ENCODE measurements at places on chromosomes 6 and 20. TPM values are rescaled to one million over a fixed set of nuclear protein-coding genes. Genes with fewer than 3 reads are reported as not detected.
A peak's percentile ranks its signal among the peaks of the same experiment; 100 is the strongest.

DNA sequence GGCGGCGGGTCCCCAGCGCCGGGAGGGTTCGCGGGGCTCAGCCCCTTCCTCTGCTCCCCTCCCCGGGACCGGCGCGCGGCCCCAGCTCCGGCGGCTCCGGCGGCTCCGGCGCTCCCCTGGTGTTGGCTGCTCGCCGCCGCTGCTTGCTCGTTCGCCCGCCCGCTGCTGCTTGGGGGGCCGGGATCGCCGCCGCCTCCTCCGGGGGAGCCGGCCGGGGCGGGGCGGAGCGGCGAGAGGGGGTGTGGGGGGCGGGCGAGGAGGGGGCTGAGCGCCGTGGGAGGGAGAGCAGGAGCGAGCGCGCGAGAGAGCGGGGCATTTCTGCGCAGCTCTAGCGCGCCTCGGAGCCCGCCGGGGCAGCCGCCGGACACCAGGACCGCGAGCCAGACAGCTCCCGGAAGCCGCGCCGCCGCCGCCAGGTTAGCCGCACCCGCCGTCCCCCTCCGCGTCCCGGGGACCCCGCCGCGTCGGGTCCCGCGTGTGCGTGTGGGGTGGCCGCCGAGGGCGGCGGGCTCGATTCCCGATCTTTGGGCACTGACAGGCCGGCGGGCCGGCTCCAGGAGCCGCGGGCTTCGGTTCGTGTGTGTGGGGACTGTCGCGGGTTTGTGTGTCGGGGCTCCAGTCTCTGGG is 62.0 kb upstream of the EPB41L1 start:
- peak; percentile 34 for DNase-seq

GRCh38 chr6:118876814-118877213 is 17.1 kb upstream of the ASF1A start:
- DNase-seq, result no peak

DNA sequence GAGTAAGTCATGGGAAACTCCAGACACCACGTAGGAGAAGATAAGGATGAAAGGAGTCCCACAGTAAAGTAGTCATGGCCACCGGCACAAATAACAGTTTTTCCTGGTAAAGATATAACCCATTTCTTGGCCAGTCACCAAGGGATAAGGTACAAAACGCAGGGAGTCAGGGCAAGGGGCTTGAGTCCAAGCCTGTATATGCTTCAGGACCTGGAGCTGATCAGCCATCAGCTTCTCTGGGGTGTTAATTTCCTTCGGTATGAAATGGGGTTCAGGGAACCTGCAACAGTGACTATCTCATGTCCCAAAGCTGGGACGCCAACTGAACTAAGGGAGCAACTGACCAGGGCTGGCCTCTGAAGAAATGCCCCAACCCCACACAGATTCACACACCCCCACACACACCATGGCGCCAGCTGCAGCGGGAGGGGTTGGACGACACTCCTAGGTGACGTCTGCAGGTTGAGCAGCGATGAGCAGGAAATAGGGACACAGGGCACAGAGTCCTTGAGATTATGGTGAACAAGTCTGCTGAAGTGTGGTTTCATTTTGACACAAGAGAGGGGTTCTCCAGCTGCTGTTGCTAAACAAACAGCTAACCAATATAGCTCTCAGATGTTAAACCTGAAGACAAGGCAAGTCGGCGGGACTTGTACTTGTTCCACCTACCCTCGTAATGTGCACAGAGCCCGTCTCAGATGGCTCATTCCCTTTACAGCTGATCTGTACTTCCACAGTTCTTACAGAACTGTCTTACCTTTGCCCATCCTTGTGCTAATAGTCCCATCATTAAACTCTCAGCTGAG is 7.4 kb upstream of the ADTRP start:
- no peak for DNase-seq

GRCh38 chr20:34530342-34530741 is 14.1 kb downstream of the DYNLRB1 start:
- DNase-seq, result no peak

DNA sequence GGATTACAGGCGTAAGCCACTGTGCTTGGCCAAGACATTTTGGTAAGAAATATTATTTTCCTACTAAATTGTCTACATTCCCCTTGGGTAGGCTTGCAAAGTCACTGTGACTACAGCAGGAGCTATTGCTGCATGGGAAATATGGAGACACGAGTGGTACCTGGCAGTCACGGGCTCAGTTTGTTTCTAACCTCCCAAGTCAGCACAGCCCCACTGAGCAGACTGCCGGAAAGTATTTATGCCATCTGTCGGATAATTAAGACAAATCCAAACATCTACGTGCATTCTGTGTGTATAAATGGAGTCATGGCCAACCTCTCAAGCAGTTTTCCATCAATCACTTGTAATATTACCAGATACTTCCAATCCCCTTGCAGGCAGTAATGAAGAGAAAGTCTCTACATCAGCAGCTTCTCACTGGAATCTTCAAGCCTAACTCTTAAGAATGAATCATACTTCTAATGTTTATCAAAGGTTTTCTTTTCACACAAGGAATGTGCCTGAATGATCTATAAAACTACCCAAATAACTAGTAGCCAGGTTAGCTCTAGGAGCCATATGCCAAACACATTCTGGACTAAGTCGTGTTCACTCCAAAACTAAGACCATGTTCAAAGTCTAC is 20.1 kb downstream of the PSMB1 start:
- no peak for DNase-seq

GRCh38 chr6:106334646-106335448 is 9.3 kb upstream of the ATG5 start:
- no peak for DNase-seq

The GFOD1 gene
- total RNA-seq, result 8.4 TPM

Data from activated B cell treated with CpG ODN at 0.5 μM for 24 hours (primary cell).